ENCODE measurements at places on chromosomes 12 and 14.

- DNase-seq: peak; percentile 65
Measured at GRCh38 chr12:1692895-1693610, 2.2 kb downstream of the ADIPOR2 start.

DNA sequence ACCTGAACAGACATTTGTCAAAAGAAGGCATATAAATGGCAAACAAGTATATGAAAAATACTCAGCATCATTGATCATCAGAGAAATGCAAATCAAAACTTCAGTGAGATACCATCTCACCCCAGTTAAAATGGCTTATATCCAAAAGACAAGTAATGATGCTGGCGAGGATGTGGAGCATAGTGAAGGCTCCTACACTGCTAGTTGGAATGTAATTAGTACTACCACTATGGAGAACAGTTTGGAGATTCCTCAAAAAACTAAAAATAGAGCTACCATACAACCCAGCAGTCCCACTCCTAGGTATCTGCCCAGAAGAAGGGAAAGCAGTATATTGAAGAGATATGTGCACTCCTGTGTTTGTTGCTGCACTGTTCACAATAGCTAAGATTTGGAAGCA, 146.1 kb downstream of the TGFB3 start:
- DNase-seq: no peak

DNA sequence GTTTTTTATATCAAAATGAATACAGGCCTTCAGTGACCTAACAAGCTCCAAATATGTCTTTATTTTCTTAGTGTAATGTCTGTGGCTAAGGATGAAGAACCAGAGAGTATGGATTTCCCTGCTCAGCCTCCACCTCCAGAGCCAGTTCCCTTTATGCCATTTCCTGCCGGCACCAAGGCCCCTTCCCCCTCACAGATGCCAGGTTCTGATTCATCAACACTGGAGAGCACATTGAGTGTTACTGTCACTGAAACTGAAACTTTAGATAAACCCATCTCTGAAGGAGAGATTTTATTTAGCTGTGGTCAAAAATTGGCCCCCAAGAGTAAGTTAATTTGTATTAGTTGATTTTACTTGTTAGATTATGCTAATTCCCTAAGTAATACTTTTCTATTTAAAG, 61.0 kb downstream of the KIAA0586 start:
- peak; percentile 11 for DNase-seq

DNA sequence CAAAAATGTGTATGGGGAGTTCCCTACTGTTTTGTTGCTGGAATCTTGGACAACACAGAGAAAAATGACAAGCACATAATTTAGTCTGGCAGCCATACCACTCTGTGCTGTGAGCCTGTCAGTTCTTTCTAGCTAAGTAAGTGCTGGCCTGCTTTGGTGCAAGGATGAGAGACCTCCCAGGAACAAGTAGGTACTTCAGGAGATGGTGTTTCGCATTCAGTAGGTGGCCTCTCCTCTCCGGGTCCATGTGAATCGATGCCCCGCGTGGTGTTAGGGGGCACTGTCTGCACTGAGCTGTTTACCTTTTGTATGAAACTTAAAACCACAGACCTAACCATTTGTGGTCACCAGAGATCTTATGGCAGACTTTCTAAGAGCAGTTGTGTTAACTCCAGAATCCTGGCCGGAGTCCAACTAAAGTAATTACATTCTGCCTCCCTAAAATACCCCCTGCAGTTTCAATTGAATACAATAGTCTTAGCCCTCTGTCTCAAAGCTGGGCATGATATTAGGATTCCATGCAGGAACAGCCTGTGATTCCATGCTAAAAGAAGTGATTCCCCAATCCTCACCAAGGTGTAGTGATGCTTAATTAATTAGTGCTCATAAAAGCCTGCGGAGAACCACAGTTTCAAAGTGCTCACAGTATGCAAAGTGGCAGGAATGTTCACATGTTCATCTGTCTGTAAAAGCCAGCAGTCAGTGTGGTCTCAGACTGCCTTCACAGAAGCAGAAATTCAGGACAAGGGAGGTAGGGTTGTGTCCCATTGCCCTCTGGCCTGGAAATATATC, 64.2 kb downstream of the LLPH start:
- DNase-seq: peak; percentile 84

DNA sequence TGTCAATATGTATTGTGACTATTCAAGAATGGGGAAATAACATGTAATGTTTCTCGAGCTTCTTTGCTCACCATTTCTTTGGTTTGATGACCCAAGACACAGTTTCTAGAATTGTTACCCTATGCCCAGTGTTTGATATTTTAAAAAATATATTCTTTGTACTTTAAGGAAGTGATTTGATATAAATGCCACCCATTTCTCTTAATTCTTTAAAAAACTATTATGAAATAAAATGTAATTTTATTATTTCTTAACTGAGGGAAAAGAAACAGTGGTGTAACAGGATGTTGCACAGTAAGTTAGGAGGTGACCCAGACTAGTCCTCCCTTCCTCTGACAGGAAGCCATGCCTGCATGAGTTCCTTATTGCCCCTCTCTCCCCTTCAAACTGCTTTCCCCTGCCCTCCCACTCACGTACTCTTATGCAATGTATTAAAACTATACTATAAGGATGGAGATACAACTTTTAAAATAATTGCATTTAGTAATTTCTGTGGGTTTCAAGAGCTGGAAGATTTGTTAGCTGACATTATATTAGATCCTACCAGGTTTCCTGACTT, 279.4 kb downstream of the TMTC2 start:
- peak; percentile 71 for DNase-seq

DNA sequence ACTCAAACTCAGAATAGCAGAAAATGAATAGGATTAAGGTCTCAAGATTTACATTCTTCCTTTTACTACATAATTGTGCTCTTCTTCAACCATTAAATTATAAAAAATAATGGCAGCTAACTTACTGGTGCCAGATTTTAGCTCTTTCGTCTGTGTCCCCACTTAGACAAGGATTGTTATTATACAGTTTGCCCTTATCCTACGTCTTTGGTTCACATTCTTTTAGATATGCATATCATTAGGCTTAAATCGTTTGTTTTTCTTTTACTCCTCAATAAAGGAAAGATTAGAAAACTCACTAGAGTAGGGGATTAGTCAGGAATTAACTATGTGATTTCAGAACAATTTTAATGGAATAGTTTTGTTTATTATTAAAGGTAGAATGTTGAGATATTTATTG, 129.6 kb upstream of the GARIN2 start:
- DNase-seq: no peak

- no peak for DNase-seq
Measured at GRCh38 chr12:3624273-3624672, 128.6 kb downstream of the CRACR2A start.

GRCh38 chr14:63492391-63492790, 50.8 kb downstream of the PPP2R5E start:
- no peak for DNase-seq

DNA sequence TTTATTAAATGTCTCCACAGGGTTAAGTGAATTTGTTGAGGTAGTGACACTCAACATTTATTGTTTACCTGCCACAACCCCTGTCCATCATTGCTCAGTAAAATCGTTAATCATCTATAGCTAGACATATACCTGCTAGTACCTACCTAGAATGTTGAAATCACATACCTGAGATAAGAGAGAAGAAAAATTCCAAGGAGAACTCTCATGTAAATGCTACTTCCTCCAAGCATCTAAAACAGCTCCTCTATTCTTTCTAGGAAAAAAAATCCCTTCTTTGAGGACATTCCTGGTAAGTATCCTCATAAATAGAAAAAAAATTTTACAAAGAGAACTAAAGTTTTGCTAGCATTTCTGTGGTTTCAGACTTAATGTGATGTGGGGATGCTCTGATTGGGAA, 325.1 kb downstream of the DAD1 start:
- DNase-seq: no peak

DNA sequence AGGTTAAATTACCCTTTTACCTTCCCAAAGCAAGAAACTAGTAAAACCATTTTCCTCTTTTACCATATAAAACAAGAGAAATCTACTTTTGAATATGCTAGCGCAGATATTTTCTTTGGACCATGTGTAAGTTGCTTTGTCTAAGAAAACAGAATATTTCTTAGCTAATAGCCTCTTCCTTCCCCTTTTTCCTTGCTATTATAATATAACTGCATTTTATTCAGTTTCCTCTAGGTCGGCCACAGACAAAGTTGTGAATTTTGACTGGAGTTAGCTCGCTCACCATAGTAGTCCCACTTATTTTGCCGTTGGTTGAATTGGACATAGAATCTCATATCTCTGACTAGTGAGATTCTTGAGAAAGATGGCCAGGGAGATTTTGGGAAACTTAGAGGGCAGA, 115.6 kb downstream of the PLEKHA5 start:
- DNase-seq: peak; percentile 63

DNA sequence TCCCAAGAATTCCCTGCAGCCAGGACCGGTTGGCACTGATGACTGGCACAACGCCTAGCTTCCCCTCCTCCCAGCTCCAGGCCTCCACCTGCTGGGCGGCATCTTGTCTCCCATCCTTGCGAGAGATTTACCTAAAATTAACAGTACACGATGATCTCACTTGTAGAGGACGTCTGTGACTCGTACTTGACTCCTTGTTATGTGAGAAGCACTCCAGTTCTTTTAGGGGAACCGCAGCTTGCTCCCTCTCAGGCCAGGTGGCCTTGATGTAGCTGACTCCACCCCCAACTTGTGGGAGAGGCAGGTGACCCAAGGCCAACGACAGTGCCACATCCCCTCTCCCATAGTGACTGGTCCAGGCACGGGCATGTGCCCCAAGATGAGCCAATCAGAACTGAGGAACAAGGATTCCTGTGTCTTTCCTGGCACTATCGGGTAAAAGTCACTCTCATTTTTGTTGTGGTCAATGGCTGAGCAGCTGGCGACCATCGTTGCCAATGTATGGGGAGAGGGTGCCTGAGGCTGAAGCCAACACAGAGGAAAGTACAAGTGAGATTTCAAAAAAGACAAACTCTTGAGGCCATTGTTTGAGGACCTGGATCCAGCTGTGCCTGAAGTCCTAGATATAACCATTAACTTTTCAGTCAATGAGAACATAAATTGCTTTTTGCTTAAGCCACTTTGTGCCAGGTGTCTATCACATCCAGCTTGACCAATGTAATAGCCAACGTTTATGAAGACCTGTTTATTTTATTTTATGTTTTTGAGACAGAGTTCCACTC, 208.7 kb downstream of the RBM19 start:
- no peak for DNase-seq

DNA sequence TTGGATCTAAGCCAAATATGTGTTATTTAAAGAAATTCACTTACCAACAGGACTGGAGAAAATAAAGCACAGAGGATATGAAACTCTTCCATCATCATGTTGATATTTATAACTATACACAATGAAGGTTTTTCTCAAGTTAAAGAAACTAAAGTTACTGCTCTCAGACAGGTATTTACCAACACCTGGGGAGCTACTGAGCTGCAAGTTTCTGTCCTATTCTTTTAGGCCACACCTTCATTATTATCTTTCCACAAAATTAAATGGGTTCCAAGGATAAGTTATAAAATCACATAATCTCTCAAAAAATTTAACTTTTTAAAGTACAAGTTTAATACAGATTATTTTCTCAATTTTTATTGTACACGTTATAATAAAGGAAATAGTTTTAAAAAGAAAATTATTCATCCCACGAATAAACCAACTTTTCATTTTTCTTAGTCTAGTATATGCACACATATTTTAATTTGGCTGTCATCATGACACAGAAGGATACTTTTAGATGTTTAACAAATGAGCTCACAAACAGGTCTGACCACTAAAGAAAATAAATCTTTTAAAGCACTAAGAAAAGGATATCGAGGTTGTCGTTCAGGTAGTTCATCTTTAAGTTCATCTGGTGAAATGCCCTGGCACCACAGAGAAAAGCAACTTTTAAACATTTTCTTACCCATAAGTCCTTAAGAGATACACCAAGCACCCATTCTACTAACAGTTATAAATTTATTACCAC, 7.8 kb downstream of the GMFB start:
- no peak for DNase-seq

DNA sequence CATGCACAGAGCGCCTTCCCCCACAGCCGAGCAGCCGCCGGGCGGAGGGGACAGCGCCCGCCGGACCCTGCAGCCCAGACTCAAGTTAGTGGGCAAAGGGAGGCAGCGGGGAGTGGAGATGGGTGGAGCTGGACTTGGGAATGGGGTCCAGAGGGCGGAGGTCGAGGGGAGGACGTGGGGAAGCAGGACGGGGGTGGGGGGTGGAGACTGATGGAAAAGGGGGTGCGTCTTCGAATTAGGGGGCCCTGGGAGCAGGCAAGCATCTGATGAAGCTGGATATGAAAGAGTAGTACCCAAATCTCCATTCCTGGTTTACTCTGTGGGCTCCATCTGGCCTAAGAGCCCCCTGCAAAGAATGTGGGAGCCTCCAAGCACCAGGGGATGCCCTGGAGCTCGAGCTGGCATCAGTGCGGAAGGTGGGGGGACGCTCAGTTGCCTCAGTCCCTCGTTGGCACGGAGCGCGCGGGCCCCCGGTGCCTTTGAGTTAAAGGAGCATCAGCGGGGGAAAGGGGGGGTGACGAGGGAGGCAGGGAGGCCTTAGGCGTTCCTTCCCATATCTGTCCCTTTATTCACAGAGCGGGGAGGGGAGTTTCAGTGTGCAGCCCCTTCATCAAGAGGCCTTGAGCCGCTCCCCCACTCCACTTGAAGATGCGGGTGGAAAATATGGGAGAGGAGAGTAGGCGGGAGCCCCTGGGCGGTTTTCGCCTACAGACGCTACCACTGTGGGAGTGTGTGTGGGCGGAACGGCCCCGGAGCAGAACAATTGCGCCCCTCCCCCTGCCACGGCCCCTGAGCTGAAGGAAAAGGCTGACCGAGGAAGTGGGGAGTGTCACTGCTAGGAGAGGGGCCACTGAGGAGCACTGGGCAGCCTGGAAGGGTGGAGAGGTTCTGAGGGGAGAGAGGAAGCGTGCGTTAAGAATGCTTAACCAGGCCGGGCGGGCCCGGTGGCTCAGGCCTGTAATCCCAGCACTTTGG, 644 bp downstream of the NAB2 start:
- DNase-seq: peak; percentile 86

DNA sequence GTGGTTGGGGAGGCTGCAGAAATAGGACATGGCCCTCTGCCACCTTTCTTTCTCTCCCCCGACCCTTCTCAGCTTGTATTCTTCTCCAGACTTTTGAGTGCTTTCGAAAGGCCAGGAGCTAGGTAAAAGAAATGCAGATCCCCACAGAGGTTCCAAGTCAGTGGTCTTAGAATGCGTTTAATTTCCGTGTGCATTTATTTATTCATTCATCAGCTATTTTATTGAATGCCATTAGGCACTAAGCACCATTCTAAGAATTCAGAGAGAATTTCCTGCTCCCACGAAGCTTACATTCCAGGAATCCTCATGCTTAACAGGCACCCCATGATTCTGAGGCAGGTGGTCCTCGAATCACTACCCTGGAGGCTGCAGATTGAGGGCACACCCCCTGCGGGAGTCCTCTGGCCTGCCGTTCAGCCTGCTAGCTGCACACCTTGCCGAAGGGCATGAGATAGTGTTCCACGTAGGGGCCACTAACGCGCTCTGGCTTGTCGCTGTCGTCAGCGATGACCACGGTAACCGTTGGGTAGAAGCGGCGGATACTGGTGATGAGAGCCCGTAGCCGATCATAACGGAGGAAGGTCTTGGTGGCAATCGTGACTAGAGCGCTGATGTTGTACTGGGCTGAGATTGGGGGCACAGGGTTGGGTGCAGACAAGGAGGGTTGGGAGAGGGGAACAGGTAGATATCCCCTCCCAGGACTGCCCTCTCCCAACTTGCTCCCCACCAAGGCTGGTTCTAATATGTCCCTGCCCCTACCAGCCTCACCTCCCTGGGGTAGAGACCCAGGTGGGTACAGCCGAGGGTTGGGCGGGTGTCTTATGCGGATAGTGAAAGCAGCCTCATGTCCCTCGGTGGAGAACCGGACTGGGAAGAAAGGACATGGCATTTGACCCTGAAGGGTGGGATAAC, 4.5 kb downstream of the B4GALNT1 start:
- no peak for DNase-seq
